ENCODE measurements at places on chromosomes 16 and 17. TPM values are rescaled to one million over a fixed set of nuclear protein-coding genes. Genes with fewer than 3 reads are reported as not detected.
A peak's percentile ranks its signal among the peaks of the same experiment; 100 is the strongest.

DNA sequence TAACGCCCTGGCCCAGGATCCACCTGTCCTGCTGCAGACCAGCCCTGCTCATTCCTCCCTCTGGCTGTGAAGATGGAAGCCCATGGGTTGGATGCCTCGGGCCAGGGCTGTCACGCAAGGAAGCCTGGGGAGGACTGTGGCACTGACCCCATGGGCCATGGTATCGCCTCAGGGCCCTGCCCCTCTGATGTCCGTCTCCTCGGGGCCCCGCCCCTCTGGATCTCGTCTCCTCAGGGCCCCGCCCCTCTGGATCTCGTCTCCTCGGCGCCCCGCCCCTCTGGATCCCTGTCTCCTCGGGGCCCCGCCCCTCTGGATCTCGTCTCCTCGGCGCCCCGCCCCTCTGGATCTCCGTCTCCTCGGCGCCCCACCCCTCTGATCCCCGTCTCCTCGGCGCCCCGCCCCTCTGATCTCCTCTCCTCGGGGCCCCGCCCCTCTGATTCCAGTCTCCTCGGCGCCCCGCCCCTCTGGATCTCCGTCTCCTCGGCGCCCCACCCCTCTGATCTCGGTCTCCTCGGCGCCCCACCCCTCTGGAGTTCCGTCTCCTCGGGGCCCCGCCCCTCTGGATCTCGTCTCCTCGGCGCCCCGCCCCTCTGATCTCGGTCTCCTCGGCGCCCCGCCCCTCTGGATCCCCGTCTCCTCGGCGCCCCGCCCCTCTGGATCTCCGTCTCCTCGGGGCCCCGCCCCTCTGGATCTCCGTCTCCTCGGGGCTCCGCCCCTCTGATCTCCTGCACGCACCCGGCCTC, 24.0 kb downstream of the METRNL start:
- DNase-seq: no peak

DNA sequence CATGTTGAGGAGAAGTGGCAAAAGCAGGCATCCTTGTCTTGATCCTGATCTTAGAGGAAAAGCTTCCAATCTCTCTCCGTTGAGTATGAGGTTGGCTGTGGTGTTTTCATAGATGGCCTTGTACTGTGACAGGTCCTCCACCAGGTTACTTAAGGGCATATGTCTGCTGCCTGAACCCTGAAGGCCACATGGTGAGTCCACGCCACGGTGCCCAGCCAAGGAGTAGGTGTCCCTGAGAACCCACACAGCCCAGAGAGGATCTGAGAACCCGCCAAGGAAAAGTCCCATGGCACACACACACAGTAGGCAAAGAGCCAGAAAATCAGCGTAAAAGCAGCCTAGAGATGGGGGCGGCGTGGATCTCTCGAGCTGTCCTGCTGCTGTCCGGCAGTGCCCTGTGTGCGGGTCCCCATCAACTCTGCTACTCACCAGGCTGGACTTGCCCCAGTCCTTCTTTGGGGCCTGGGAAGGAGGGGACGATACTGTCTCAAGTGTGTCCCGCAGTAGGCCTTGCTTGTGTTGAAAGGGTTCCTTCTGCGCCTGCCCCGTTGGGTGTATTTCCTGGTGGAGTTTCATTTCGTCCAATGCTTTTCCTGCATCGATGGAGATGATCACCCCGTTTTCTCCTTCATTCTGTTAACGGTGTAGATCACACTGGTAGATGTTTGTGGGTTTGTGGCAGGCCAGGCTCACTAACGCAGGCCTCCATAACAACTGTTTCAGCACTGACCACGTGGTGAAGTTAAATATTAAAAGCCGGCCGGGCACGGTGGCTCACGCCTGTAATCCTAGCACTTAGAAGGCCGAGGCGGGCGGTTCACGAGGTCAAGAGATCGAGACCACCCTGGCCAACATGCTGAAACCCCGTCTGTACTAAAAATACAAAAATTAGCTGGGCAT, 90.8 kb upstream of the DNAH17 start:
- DNase-seq: no peak

The CYGB gene
- 74.0 TPM for total RNA-seq

- no peak for DNase-seq
These were observed 175.6 kb downstream of the SOX9 start for GRCh38 chr17:72296456-72296855.

GRCh38 chr17:15343749-15344148, 2.4 kb upstream of the TEKT3 start:
- DNase-seq: peak; percentile 96

The ABCC11 gene
- total RNA-seq: under 0.01 TPM

GRCh38 chr16:88856828-88857727, at the start of the genes GALNS and TRAPPC2L:
GALNS (minus strand) TSS chr16:88856947; CDS start chr16:88856877, 70 bp downstream.
TRAPPC2L (plus strand) TSS chr16:88857127; CDS start chr16:88857151, 24 bp downstream.
- DNase-seq: peak; percentile 100

DNA sequence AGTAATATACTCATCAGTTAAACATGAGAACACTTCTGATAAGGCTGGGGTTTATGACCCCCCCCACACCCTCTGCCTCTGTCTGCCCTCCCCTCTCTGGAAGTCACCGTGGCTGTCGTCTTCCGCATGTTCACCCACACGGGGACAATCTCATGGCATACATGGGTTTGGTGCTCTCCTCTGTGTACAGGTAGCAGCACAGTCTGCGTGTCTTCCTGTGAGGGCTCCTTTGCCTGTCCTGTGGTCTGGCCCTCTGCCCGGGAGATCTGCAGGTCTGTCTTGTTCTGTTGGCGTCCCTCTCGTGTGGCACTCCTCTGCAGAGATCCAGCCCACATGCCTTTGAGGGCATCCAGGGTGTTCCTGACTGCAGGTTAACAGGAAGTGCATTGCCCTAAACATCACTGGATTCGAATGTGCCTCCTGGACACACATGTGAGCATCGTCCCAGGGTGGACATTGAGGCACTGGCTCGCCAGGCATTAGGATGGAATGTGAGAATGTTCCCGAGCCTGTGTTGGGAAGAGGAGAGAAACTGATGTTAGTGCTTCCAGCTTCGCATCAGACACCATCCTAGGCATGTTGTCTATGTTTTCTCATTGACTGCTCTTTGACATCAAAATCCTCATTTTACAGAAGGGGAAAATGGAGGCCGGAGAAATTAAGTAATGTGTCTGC, 54.5 kb downstream of the NKD1 start:
- DNase-seq: peak; percentile 77

GRCh38 chr17:45920083-45920482, 25.7 kb downstream of the MAPT start:
- DNase-seq: no peak

The NPIPA3 gene
- total RNA-seq: 0.88 TPM

- peak; percentile 92 for DNase-seq
These were observed at the start of gene SLC47A1 for GRCh38 chr17:19533718-19534561. SLC47A1 (plus strand) TSS chr17:19533854; CDS start chr17:19533940, 86 bp downstream.

The MGAT5B gene
- 0.59 TPM for total RNA-seq

The KRT27 gene
- not detected for total RNA-seq

- peak; percentile 98 for DNase-seq
These were observed 123.7 kb downstream of the METRNL start for GRCh38 chr17:83203073-83203471.

The APPBP2 gene
- 49.9 TPM for total RNA-seq

- no peak for DNase-seq
These were observed 59.3 kb upstream of the MRTFB start for GRCh38 chr16:14011846-14012245.

DNA sequence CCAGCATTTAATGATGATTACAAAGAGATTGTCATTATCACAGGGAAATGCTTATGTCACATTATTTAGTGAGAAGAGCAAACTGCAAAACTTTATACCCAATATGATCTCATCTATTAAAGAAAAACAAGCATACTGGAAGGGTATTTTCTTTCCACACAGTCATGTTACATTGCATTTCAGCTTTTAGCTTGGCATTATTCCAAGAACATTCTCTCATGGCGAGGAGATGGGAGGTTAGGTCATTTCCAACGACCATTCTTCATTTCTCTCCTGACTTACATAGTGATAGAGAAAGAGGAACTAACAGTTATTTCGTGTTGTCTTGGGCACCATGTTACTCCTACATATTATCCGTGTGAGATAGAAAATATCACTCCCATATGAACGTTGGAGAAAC, 309.4 kb upstream of the XYLT1 start:
- no peak for DNase-seq

DNA sequence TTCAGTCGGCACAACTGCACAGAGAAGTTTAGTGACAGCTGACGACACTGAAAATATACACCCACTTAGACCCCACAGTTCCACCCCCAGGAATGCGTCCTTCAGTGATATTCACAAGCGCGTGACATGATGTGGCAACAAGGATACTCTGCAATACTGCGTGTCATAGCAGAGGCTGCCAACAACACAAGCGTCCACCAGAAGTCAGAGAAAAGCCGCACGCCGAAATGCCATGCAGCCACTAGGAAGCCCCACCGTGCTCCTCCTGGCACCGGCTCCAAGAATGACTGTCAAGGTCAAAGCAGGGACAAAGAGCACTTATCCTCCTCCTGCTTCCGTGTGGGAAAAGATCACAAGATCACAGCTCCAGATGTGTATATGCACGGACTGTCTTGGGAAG, 3.5 kb downstream of the ATP2A3 start:
- no peak for DNase-seq

DNA sequence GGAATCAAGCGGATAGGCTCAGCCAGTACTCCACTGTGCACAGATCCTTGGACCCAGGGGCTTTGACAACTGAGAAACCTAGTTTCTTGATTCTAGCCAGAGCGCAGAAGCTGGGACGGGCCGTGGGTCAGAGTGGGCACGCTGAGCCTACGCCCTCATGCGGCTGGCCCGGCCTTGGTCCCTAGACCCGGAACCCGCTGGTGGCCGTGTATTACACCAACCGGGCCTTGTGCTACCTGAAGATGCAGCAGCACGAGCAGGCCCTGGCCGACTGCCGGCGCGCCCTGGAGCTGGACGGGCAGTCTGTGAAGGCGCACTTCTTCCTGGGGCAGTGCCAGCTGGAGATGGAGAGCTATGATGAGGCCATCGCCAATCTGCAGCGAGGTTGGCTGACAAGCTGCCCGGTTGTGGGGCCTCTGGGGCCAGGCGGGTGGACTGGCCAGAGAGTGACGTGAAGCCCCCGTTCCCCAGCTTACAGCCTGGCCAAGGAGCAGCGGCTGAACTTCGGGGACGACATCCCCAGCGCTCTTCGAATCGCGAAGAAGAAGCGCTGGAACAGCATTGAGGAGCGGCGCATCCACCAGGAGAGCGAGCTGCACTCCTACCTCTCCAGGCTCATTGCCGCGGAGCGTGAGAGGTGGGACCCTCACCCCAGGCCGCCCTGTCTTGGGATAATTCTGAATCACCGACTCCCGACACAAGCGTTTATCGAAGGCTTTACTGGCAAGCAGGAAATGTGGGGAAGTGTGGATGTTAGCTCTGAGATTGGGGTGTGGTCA, 946 bp downstream of the STUB1 start:
- DNase-seq: peak; percentile 96

The PRKCB gene
- total RNA-seq: under 0.01 TPM

- DNase-seq: no peak
These were observed 141.1 kb downstream of the CCDC182 start for GRCh38 chr17:57603978-57604377.

The ANKRD40CL gene
- 0.36 TPM for total RNA-seq

GRCh38 chr17:41199421-41200078, 9.9 kb downstream of the KRTAP9-1 start:
- DNase-seq: no peak

- DNase-seq: peak; percentile 97
These were observed at the start of gene SAMD14 for GRCh38 chr17:50129728-50130558. SAMD14 (minus strand) TSS chr17:50130160; CDS start chr17:50124959, 5,201 bp downstream.
